Activated gamma-delta T cell treated with Interleukin-2 at 50 U/mL for 16 hours (primary cell): ENCODE measurements at places on chromosomes 1 and 21.

DNA sequence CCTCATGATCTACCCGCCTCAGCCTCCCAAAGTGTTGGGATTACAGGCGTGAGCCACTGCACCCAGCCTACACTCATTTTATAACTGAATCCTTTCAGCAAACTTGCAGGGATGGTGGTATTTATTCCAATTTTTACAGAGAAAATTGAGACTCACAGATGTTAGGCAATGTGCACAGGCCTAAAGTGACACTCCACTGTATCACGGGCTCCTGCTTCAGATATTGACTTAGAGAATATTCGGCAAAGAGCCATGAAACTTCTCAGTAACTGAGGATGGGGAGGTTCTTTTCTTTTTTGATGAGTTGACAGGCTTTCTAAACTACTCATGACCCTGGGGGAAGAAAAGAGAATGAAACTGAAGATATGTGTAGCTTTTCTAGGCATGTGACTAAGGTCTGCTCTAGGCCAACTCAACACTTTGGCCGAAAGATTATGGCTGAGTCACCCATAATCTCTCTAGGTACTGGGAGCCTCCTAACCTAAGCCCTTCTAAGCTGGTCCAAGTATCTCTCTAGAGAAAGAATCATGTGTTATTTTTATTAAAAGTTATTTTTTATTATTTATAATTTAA is 19.9 kb upstream of the PTCH2 start:
- no peak for DNase-seq

GRCh38 chr1:40926441-40926840 is 53.1 kb upstream of the CTPS1 start:
- no peak for DNase-seq

GRCh38 chr1:197438010-197438790 is 170.1 kb downstream of the CRB1 start:
- no peak for DNase-seq

DNA sequence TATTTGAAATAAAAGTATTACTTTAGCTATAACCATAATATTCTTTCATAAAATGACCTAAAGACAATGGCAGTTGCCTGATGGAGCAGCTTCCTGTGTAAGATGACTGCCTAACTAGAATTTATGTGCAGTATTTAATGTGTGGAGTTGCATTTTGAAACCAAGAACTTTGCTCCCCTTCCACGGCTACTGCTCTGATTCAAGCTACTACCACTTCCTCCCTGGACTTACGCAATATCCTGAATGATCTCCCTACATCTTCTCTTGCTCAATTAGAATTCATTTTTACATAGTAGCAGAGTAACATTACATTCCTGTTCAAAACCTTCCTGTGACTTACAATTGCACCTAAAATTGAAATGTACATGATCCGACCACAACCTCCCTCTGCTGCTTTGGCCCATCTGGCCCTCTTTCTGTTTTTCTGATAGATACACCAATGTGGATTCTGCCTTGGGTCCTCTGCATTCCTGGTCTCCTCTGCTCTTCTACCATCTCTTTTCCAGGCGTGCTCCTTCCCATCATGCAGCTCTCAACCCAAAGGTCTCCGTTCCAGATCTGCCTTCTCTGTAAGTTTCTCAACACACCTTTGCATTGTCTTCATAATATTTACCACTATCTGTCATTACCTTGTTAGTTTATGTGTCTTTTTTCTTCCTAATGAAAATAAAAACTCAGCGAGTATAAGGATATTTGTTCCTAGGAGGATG is 47.4 kb upstream of the USP25 start:
- no peak for DNase-seq

GRCh38 chr1:5311634-5312292 is 657.4 kb downstream of the AJAP1 start:
- DNase-seq = no peak

GRCh38 chr1:39922251-39922688 is 20.6 kb upstream of the MYCL start:
- no peak for DNase-seq

DNA sequence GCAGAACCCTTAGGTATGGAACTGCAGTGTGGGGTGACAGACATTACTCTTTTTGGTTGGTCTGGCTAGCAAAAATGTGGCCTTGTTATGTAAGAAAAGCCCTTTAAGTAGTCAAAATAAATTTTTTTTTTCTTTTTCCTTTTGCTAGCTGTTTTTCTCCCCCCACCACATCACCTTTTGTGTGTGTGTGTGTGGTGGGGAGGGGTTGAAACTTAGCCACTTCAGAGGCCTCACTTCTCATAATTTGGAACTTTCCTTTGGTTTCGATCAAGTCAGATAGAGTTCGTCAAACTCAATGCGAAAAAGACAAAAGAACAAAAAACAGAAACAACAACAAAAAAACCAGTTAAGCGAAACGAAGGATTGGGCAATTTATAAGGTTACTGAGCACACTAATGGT is 1.9 kb upstream of the PRMT2 start:
- no peak for DNase-seq

- DNase-seq = no peak
Measured at GRCh38 chr1:17052641-17053040, 1.2 kb downstream of the SDHB start.

DNA sequence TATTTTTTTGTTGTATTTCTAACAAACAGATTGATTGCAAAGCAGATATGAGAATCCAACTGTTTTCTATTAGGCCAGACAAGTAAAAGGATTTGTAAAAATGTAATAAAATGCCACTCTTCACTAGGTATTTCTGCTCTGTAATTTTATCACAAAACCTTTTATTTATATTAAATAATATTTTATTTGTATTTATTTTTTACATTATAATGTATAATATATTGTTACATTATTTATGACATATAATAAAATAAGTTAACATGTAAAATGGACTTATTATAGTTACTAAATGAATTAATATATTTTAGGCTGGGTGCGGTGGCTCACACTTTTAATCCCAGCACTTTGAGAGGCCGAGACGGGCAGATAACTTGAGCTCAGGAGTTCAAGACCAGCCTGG is 12.7 kb upstream of the TNNI1 start:
- DNase-seq = no peak
